Stimulated activated CD8-positive, alpha-beta memory T cell treated with anti-CD3 and anti-CD28 coated beads, Interleukin-12 subunit alpha, Interleukin-12 subunit beta, amount 100 ng/mL, for 4 hours (primary cell): ENCODE measurements at places on chromosomes 6 and 20.

GRCh38 chr6:48474136-48474535 lies 363.1 kb upstream of the PTCHD4 start:
- no peak for DNase-seq

GRCh38 chr6:16057446-16057845 lies 71.4 kb upstream of the MYLIP start:
- no peak for DNase-seq

DNA sequence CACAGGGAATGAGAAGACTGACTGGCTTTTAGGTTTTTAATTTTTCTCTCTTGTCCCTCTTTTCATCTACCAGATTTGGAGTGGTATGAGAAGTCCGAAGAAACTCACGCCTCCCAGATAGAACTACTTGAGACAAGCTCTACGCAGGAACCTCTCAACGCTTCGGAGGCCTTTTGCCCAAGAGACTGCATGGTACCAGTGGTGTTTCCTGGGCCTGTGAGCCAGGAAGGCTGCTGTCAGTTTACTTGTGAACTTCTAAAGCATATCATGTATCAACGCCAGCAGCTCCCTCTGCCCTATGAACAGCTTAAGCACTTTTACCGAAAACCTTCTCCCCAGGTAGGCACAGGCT lies 644 bp downstream of the MAD2L1BP start:
- no peak for DNase-seq

DNA sequence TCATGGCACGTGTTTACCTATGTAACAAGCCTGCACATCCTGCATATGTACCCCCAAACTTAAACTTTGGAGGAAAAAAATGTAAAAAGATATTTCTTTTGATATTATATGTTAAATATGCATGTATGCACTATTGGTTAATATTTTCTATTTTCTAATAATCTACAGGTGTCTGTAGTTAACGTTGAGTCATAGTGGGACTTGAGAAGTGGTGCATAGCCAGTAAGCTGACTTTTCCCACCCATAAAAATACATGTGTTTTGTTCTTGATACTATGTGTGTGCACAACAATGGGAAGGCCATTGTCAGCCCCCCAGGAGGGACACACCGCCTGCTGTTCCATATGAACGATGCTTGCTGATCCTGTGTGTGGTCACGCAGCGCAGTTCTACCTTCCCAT lies 49.1 kb downstream of the FAM120B start:
- DNase-seq: no peak

DNA sequence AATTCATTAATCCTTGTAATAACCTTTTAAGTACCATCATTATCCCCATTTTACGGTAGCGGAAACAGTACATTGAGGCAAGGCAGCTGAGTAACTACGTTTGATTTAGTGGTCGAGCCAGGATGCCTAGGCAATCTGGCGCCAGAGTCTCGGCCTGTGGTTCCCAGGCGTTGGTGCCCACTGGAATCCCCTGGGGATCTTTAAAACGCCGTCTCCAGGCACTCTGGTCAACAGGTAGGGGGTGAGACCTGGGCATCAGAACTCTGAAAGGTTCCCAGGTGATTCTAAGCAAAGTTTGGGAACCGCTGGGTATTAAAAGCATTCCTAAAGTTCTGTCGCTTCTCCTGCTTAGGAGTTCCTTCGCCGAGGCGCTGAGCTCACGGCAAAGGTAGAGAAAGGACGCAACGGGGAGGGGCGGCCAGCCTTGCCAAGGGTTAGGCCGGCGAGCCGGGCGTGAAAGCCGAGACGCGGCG lies 939 bp downstream of the DTNBP1 start:
- DNase-seq: no peak

DNA sequence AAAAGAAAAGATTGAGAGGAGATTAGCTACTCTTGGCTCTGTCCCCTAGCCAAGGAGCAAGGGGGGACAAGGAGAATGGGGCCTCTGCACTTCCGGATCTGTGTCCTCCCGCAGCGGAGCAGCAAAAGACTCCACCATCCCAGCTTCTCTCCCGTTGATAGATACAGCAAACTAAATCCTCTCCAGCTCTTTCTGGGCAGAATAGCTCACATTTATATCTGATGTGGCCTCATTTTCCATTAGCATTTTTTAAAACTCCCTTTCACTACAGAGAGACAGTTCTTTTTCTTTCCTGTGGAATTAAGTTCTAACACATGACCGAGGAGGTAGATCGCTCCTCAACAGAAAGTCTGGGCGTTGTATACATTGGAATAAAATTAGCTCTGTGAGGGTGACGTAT lies 260.9 kb upstream of the SOX4 start:
- DNase-seq: no peak

DNA sequence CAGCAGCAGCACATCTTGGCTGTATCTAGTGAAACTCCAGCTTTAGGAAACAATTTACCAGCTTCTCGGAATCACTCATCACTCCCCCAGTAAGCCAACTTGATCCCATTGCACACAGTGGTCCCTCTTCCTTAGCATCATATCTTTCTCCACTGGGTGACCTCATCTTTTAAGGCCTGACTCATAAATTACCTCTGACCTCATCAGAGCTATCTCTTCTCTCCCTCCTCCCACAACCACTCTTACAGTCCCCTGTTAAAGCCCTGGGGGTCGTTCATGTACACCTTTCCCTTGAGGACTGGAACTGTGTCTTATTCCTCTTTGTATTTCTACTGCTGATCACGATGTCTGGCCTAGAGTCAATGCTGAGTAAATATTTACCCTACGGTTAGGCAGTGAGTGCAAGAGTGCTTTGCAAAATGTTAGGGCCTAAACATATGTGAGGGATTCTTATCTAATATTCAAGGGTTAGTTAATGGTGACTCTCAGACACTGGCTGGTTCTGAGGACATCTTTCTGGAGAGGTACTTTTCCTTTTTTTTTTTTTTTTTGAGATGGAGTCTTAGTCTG lies 187.2 kb downstream of the LRFN2 start:
- DNase-seq: no peak

DNA sequence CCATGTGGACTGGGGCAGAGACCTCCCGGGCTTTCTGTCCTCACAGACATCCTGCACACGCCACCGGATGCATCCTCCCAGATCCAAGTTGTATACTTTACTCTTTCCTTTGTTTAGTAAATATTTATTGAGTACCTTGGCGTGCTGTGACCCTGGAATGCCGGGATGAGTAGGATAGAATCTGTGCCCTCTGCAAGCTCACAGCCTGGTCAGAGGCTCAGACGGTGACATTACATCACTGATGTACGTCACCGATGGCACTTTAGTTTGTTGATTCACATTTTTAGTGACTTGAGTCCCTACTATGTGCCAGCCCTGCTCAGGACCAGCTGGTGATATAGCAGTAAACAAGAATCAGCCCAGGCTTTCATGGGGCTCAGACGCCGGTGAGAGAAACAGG lies 32.9 kb downstream of the SIRPA start:
- no peak for DNase-seq

DNA sequence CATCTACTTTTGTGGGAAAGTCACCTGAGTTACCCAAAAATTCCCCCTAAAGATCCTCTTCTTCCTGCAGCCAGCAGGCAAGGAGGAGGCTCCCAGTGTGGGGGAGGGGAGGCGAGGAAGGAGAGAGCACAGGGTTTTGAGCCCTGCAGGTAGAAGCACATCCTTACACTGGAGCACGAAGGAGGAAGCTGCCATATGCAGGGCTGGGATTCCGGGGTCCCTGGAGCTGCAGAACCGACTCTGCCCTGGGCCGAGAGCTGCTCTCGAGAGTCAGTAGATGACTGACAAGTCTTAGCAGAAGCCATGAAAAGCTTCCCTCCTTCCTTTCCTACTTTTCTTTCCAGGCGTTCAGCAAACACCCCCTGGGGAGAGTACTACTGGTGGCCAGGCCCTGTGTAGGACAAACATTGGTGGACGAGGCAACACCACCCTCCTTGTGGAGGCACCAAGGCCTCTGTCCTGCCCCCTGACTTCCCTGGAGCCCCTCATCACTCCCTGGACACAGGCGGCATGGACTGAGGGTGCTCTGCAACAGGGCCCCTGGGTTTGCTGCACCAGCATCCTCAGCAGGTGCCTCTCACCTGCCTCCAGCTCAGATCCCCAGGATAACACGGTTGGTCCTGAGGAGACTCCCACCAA lies 211.7 kb upstream of the CST7 start:
- no peak for DNase-seq

- DNase-seq: no peak
Observed at GRCh38 chr6:104559435-104560202, 300.1 kb downstream of the HACE1 start.
